ENCODE measurements at places on chromosomes 5 and 9.

GRCh38 chr5:94524841-94525697 is 93.3 kb downstream of the KIAA0825 start:
- H3K4me1 ChIP-seq: peaks cover 6% of the 10 kb centered on the region
- no peak overlapping the region for H3K4me3 ChIP-seq
- no peaks in the 10 kb centered on the region for H3K27me3 ChIP-seq
- no peaks in the 10 kb centered on the region for H3K36me3 ChIP-seq
- peak; percentile 44 for DNase-seq

- peaks cover 46% of the 10 kb centered on the region for H3K4me1 ChIP-seq
- H3K36me3 ChIP-seq: no peaks in the 10 kb centered on the region
- peak overlapping the region; percentile 37 for H3K27ac ChIP-seq
- peaks cover 26% of the 10 kb centered on the region for H3K27me3 ChIP-seq
Measured at GRCh38 chr5:956941-957747, 51.5 kb upstream of the NKD2 start.

DNA sequence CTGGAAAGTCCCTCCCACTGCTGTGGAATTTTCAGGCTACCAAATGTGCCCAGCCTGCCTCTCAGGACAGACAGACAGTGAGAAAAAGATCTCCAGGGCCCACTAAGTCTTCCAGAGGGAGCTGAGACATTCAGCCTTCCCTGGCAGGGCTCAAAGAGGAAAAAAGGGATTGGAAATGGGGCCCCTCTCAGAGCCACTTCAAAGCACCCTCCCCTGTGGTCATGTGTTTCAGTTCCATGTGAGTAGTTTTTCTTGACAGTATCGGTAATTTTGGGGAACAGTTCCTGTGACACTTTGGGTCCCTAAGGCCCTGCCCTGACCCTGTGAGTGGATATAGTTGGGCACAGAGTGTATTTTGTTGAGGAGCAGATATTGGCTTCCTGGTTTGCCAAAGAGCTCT is 25.0 kb downstream of the LARP1 start:
- DNase-seq: no peak
- H3K27me3 ChIP-seq: no peaks in the 10 kb centered on the region
- peak overlapping the region; percentile 28 for H3K27ac ChIP-seq
- H3K4me1 ChIP-seq: peaks cover 55% of the 10 kb centered on the region
- peaks cover 2% of the 10 kb centered on the region for H3K36me3 ChIP-seq

- no peak overlapping the region for H3K4me3 ChIP-seq
- H3K27me3 ChIP-seq: peaks cover 12% of the 10 kb centered on the region
- no peak overlapping the region for H3K27ac ChIP-seq
- H3K4me1 ChIP-seq: no peaks in the 10 kb centered on the region
Measured at GRCh38 chr9:133309608-133310007, 26.4 kb downstream of the SURF6 start.

Data from activated CD8-positive, alpha-beta memory T cell treated with anti-CD3 and anti-CD28 coated beads, Interleukin-2, amount 10 ng/mL, durations not matched to agents 7 days and 5 days (primary cell).